ENCODE measurements at places on chromosomes 3 and 15.
A peak's percentile ranks its signal among the peaks of the same experiment; 100 is the strongest.

GRCh38 chr3:118987477-118987876, 47.2 kb downstream of the IGSF11 start:
- no peak for DNase-seq

- DNase-seq, result no peak
Observed at GRCh38 chr3:57709031-57709430, 16.2 kb upstream of the DENND6A start.

- DNase-seq, result no peak
Observed at GRCh38 chr3:25037049-25037547, 391.0 kb upstream of the RARB start.

DNA sequence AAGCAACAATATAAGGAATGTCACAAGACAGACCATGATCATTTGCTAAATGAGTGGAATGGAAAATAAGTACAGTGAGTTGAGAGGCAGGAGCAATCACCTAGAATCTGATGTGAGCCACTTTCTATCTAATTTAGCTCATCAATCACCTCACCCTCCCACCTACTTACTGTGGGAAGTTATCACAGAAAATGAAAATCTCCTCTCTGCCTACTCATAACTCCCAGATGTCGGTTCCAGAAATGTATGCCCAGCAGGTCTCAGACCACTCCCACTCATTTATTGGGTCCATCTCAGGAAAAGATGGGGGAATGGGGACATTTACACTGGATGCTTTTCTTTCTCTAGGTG, 270.9 kb downstream of the FHIT start:
- no peak for DNase-seq

GRCh38 chr15:68057758-68058157, 3.6 kb downstream of the PIAS1 start:
- DNase-seq, result no peak

- DNase-seq, result no peak
Observed at GRCh38 chr3:192183109-192183508, 544.2 kb downstream of the FGF12 start.

DNA sequence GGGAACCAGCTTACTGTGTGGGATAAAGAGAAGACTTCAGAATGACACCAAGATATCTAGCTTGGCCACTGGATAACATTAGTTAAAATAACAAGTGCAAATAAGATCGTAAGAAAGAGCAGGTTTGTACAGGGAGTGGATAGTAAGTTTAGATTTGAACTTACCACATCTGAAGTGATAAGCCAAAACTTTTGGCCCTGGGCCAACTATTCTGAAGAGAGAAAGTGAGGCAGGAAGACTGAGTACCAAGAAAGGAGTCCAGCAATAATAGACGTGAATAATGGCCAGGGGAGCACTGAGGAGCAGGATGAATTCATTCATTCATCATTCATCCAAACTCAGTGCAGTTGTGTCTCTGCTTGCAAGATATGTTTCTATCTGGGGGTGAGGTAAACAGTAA, 122.9 kb downstream of the PDE8A start:
- no peak for DNase-seq

- DNase-seq, result no peak
Observed at GRCh38 chr3:79264892-79265291, 502.9 kb downstream of the ROBO1 start.

GRCh38 chr15:23073890-23074646, 34.7 kb upstream of the TUBGCP5 start:
- no peak for DNase-seq

DNA sequence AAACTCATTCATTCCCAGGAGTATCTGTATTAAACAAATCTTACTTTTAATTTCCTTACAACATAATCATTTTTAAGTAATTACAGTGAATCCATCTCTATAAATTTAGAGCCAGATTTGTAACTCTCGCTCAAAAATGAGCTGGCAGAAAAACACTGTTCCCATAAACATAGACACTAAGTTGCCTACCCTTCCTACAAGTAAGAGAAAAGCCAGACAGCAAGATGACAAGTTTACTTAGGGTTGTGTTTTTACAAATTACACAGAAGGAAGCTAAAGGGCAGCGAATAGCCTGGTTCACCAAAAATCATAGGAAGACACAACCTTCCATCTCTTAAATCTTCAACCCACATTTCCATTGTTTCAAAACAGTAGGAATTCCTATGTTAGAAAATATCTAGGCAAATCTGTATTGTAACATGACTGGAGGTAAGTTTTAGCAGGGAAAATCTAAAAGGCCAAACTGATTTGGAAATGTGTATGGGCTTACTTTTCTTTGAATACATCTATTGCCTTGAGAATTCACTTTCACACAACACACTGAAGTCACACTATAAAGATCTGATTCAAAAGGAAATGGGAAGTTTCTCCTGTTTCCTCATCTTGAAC, 21.7 kb downstream of the HERC1 start:
- DNase-seq, result no peak

DNA sequence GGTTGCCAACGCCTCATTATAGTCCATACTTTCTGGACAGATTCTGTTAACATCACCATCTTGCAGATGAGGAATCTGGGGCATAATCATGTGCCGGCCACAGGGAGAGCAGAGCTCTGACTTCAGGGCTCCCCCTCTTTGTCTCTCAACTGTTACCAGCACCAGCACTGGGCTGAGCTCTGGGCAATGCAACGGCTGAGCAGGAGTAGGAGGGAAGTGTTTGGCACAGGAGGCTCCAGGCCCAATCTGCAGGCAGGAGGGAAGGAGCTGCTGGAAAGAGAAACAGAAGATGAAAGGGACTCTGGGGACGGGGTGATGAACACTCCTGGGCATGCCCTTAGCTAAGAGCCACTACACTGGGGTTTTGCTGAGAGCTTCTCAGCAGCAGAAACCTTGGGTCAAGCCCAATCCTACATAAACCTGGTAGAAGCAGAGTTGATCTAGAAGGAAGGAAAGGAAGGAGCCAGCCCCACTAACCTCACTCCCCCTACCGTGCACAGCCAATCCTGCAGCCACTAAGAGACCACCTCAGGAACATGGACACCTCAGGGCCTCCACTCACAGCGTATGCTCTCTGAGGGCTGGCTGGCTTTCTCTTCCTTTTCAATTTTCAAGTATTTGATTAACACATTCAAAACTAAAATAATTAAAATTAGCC, 73.1 kb upstream of the SPATA12 start:
- no peak for DNase-seq

DNA sequence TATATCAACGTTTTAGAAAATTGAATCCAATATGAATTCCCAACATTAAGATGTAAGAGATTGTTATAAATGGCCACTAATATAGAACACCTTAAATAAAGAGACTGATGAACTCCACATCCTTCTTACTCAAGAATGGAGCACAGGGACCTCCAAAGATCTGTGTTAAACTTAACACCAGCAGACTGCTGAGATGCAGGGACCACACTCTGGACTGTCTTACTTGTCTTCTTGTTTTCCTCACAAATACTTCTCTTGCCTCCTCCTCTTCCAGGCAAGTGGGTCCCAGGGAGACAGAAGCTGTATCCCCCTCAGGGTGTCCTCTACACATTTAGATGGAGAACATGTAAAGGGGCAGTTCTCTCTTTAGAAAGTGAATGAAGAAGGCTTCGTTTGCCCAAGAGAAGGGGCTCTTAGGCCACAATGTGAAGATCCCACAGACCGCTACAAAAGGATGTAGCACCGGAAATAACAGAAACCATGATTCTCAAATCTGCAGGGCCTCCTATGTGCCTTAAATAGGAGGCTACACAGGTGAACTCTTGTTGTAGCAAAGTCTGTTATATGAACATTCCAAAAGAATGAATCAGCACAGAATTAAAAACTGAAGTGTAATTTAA, 52.2 kb downstream of the SATB1 start:
- no peak for DNase-seq

- DNase-seq, result no peak
Observed at GRCh38 chr15:91892436-91892835, 38.9 kb downstream of the SLCO3A1 start.

- DNase-seq, result no peak
Observed at GRCh38 chr15:55873024-55873720, 120.2 kb downstream of the NEDD4 start.

DNA sequence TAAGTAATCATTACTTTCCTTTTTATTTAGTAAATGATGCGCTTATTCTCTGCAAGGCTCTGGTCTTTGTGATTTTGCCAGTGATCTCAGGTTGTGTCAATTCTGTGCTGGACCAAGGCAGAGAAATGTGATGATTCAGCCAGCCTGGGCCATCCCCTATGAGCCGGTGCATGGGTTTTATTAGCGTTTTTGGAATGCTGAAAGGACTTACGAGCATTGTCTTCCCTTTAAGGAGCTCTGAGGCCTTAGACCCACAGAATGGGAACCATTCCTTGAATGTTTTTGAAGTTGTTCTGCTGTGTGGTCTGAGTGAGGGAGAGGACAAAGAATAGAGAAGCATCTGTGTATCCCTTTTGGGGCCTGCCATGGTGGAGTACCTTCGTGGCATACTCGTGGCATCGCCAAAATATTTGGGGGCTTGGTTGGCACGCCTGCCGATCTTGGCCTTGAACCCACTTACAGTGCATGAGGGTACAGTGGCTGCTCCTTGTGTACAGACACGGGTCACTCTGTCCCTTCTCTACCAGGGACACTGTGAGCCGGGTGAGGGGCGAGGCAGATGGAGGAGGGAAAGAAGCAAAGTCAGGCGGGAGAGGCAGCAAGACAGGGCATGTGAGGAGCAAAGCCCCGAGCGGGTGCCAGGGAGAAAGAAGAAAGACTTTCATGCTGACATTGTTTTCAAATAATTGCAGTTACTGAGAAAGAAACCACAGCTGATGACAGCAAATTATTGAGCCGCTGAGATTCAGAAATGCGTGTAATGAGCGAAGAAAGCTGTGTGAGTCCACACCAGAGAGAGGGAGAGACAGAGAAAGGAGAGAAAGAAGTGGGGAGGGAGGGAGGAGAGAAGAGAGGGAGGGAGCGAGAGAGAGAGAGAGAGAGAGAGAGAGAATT, 269.4 kb upstream of the RGMA start:
- no peak for DNase-seq

- DNase-seq, result no peak
Observed at GRCh38 chr3:114439284-114439683, 145.5 kb downstream of the TIGIT start.

GRCh38 chr3:76723366-76723765, 316.5 kb upstream of the ROBO2 start:
- no peak for DNase-seq

DNA sequence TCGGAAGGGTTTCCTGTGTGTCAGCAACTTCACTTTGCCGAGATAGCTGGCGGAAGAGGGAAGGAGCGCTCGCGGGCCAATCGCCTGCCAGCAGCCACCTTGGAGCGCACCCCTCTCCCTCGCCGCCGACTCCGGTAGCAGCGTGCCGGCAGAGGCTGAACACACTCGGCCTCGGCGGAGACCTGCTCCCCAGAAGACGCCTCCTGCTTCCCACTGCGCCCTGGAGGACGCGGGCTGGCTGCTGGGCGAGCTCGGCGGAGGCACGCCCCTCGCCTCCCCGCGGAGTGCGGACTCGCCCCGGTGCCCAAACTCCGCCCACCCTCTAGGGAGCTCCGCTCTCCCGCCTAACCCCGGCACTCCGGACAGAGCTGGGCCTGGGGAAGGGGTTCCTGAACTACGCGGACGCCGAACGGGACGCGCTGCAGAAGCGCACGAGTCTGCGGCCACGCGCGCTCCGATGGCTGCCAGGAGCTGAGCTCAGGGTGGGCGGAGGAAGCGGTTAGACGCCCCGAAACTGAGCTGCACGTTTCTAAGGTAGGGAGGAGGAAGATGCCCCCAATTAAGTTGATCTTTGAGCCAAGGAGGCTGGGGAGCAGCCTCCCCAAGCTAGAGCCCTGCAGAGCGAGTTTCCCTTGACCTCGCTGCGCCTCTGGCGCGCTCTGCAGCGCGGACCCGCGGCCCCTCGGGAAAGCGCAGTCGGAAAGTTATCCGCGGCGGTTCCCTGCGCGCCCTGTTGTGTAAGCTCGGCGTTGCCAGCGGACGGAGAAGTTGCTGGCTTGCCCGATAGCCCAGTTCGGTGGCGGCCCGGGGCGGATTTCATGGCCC, at the start of gene P2RY1:
P2RY1 (plus strand) TSS at position 356 of the 825 bp plus-strand sequence. CDS start 652 bp downstream, outside the sequence.
- DNase-seq, result peak; percentile 31

GRCh38 chr3:43361077-43361476, 74.7 kb downstream of the SNRK start:
- DNase-seq, result no peak

DNA sequence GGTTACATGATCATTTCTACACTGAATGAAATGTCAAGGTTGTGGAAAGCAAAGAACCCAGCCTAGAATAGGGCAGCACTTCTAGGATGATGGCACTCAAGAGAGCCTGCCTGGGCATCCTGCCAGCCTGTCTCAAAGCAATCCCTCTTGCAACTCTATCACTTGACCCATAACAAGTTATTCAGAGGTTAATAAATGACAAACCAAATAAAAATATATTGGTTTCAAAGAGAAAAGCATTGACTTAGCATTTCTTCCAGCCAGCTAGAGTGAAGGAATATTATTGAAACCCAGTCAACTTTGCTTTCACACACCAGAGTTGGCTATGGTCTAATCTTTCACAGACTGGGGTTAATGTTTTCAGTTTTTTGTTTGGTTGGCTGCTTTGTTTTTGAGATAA, 214.6 kb upstream of the UBE2E2 start:
- DNase-seq, result no peak

- no peak for DNase-seq
Observed at GRCh38 chr3:112818289-112818688, 28.4 kb downstream of the CD200R1L start.

GRCh38 chr3:115671761-115672455, 48.6 kb downstream of the GAP43 start:
- no peak for DNase-seq

DNA sequence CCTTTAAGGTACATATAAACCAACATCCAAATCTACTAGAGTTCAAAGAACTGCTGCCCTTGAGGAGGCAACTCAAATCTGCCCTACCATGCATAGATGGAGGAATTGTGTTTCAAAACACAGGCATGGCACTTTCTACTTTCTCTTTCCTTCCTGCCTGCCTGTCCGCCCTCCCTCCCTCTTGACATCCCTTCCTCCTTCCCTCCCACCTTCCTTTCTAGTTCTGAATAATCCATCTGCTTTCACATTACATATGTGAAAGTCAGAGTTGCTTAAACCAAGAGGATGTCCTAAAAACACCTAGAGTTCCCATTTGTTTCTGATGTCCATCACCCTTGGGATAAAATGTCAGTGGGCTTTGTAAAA, 537.6 kb downstream of the FOXP1 start:
- DNase-seq, result no peak

GRCh38 chr3:114327665-114328064, 33.8 kb downstream of the TIGIT start:
- DNase-seq, result no peak

DNA sequence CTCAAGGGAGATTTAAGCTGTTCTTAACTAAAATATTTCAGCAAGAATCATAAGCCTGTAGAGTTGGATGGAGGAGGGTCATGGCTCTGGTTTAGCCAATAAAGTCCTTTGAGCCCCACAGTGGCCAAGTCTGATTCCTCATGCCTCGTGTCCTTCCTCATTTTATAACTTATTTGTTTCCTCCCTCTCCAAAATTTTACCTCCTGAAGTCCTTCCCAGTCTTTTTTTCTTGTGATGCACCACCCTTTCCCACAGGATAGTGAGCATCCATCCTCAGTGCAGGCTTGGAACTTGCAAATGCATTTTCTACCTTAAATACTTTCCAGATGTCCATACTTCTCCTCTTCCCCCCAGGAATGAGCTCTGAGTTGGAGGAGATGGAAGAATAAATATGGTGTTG, 162.7 kb upstream of the AGTR1 start:
- no peak for DNase-seq

- no peak for DNase-seq
Observed at GRCh38 chr3:134007819-134008218, 21.9 kb downstream of the SLCO2A1 start.

- no peak for DNase-seq
Observed at GRCh38 chr3:143896486-143896885, 48.2 kb upstream of the SLC9A9 start.

- DNase-seq, result no peak
Observed at GRCh38 chr15:99090011-99090699, 14.7 kb upstream of the SYNM start.

GRCh38 chr3:46905213-46905560, 27.7 kb downstream of the PTH1R start:
- no peak for DNase-seq

Data from stimulated activated CD4-positive, alpha-beta T cell treated with anti-CD3 and anti-CD28 coated beads, Interleukin-15, amount 100 ng/mL, for 48 hours (primary cell).